Stimulated activated CD4-positive, alpha-beta T cell treated with anti-CD3 and anti-CD28 coated beads, Interleukin-2, amount 100 ng/mL, for 4 hours (primary cell): ENCODE measurements at places on chromosomes 12 and 14.

DNA sequence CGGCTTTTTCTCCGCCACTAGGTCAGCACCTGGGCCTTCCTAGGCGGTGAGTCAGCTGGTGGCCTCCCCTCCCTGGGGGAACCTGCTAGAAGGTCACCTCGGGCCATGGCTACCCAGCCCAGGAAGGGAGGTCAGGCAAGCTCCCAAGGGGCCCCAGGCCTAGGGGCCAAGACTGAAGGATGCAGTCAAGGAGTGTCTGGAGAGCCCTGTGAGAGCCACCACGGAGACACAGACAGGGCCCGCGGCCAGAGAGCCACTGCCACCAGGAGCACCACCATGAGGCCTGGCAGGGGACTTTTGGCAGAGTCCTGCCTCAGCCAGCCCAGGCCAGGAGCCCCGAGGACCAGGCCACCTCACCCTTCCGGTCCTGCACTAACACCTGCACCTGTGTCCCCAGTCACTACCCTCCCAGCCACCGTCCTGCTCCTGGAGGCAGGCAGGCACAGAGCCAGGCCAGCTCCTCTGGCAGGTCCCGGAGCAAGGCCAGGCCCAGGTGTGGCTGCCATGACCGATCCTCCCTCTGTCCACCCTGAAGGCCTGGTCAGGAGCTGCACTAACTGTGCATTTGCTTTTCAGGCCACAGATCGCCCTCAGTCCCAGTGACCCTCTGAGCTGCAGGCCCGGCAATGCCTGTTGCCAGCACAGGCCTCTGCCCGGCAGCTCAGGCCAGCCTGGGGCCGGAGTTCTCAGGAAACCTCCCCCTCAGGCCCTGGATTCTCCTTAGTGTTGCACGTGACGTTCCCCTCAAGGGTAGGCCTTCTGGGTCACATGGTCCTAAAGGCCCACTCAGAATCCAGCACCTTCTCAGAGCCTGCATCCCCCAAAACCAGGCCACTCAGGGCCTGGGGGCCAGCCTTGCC lies 6.9 kb downstream of the PHETA1 start:
- no peak for DNase-seq

DNA sequence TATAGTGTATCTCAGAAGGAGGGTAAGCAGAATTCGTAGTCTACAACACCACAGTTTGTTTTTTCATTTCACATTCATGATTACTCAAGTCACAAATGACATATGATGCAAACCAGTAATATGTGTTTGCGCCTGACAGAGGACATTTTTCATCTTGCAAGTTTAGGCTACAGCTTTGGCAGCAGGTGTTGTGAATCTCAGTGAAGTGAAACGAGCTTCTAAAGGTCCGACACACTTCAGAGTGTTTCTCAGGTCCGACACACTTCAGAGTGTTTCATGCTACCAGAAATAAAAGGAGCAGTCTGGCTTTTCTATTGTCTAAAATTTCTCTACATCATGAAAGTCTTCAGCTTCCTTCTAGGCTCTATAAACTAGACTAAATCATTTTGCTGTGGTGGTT lies 22.7 kb downstream of the CLEC14A start:
- DNase-seq = no peak

DNA sequence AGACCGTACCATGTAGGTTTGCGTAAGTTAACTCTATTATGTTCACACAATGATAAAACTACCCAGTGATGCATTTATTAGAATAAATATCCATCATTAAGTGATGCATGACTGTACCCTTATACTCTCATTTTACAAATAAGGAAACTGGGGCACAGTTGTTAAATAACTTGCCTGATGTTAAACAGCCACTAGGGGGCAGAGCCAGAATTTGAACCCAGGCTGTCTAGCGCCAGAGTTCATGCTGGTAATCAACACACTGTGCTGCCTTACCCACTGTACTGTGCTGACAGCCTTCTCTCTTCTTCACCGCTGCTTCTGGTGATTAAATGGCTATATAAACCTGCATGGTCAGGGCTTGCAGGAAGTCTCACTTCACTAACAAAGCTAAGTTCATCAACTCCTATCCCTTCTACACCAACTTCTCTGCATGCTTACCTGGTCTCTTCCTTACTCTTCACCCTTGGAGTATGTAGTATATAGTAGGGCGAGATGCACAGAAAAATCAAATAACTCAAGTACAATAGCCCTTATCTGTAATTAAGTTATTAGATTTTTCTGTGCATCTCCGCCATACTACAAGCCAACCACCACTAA lies 43.6 kb upstream of the APPL2 start:
- peak; percentile 9 for DNase-seq

DNA sequence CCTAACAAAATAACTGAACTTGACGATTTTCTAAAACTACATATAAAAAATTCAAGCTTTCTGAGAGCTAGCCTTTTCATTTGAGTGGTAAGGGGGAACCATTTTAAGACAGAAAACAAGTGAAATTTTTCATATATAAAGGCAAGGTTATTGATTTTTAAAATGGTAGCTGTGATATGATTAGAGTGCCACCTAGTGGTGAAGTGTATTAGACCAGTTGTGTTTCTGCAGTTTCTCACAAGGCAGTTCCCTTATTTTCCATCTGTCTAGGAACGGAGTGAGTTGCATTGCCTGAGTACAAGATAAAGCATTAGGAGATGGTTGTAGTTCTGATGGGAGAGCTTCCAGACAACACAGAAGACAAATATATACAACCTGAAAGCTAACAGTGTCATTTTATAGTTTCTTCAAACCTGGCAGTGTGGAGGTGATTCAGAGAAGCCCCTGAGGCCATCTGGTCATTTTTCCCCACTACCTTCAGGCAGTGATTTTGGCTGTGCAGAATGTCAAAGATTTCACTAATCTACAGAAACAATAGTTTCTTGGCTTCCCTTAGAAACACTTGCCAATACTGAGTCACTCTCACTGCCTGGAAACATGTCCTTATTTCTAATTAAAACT lies 180.8 kb downstream of the C12orf50 start:
- DNase-seq = no peak

- DNase-seq = no peak
Measured at GRCh38 chr12:53424626-53425514, 1.2 kb downstream of the AMHR2 start.

GRCh38 chr12:2051700-2052621 lies 826 bp upstream of the CACNA1C start:
- no peak for DNase-seq

- no peak for DNase-seq
Measured at GRCh38 chr12:56010111-56010570, 10.7 kb upstream of the IKZF4 start.

GRCh38 chr14:68341411-68342212 lies 451.3 kb downstream of the ZFP36L1 start:
- no peak for DNase-seq

- DNase-seq = no peak
Measured at GRCh38 chr12:27575762-27576118, 51.7 kb downstream of the PPFIBP1 start.

GRCh38 chr14:100839681-100840111 lies 13.8 kb downstream of the MEG3 start:
- DNase-seq = no peak

DNA sequence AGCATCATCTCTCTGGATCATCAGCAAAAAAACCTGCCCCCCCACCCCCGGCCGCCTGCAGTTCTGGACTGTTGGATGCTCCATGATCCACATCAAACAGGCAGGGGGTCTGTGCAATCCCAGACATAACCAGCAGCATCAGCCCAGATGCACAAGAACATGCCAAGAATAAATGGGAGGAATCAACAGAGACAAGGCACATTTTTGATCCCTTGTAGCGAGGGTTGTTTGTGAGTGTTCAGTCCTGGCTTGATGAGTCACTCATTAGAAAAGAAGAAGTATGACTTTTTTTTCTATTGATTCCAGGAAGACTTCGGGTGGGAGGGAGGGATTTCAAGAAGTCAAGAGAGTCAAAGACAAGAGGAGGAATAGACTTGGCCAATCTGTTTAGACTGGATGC lies 244.2 kb downstream of the KSR2 start:
- DNase-seq = no peak

DNA sequence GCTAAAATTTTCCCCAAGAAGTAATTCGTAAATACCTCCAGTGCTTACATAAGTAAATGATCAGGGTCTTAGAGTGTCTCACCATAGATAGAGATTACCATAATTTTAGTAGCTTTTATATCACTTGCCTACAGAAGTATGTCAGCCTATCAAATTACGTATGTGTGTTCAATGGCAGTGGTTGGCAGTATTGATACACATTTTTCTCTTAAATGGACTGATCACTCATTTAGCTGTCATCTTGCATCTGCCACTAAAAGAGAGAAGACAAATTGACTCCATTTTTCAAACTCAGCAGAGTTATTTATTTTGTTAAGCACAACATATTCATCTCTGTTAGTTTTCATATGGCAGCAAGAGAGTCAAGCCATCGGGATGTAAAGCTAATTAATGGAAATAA lies 413.1 kb upstream of the CLEC14A start:
- no peak for DNase-seq

GRCh38 chr12:126617312-126617711 lies 1552.1 kb downstream of the AACS start:
- DNase-seq = no peak

- DNase-seq = no peak
Measured at GRCh38 chr14:54815016-54815415, 87.6 kb downstream of the GCH1 start.

DNA sequence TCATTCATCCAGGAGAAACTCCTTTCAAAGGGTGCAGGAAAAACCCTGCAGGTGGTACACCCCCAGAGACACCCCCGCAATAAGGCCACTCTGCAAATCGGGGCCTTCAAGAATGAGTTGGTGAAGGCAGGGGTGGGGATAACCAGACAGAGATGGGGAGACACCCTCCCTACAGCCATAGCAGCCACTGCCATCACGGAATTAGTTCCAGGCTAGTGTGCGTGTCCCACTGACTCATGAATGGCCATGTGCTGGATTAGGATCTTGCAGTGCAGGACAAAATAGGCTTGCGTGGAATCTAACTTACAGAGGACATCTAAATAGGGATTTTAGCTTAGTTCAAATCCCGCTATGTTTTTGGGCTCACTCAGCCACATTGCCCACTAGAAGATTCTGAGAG lies 37.8 kb downstream of the SPRING1 start:
- DNase-seq = no peak

DNA sequence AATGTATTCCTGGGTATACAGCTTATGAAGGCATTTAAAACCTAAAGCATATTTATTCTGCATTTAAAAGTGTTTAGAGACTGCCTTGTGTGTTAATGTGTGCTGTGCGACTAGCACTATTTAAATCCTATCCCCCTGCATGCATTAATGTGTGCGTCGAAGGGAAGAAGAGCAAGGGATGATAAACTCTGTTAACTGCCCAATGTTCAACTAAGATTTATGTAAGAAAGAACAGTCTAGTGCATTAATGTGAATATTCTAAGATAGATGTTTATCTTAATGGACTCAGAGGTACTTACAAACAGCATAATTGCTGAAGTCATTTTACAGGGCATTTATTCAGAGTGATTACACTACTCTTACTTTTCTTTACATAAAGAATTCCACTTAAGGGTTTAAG lies 424.8 kb downstream of the DIO2 start:
- no peak for DNase-seq

DNA sequence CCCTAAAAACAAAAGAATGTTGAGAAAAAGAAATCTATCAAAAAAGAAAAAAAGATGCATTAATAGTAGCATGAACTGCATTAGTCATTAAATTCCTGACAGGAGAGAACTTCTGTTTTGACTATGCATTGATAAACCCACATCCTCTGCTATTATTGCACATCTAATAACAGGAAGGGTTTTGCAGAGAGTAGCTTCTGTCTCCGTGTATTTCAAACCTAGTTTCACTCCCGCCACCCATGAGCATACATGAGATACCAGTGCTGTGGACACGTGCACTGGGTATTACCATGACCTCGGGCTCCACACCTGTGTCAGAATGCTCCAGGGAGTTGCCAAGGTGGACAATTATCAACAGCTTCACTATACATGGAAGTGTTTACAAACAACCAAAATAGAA lies 449.1 kb upstream of the SOX5 start:
- DNase-seq = no peak

DNA sequence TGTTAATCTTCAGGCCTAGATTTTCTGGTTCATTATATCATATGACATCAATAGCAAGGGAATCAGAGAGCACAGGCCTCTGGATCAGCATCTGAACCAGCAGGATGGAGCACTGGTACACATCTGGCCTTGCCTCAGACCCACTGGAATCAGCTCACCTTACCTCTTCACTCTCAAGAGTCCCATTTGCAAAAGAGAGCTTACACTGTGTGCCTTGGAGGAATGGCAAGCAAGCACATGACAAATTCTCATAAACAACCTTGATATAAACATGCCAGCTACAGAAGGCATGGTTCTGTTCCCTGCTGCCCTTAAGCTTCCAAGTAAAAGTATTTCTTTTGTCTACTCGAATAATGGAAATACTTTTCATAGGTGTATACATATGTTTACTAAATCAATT lies 128.6 kb upstream of the CPM start:
- no peak for DNase-seq

DNA sequence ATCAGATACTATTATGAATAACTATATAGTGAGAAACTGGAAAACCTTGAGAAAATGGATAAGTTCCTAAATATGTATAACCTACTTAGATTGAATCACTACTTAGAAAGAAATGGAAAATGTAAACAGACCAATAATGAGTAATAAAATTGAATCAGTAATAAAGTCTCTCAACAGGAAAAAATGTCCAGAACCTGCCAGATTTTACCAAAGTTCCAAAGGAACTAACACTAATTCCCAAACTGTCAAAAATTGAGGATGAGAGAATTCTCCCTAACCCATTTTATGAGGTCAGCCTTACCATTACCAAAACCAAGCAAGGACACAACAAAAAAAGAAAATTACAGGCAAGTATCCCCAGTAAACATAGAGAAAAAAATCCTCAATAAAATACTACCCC lies 272.0 kb downstream of the RPAP3 start:
- DNase-seq = no peak

GRCh38 chr14:104869669-104870367 lies 4.8 kb downstream of the CEP170B start:
- DNase-seq = no peak

DNA sequence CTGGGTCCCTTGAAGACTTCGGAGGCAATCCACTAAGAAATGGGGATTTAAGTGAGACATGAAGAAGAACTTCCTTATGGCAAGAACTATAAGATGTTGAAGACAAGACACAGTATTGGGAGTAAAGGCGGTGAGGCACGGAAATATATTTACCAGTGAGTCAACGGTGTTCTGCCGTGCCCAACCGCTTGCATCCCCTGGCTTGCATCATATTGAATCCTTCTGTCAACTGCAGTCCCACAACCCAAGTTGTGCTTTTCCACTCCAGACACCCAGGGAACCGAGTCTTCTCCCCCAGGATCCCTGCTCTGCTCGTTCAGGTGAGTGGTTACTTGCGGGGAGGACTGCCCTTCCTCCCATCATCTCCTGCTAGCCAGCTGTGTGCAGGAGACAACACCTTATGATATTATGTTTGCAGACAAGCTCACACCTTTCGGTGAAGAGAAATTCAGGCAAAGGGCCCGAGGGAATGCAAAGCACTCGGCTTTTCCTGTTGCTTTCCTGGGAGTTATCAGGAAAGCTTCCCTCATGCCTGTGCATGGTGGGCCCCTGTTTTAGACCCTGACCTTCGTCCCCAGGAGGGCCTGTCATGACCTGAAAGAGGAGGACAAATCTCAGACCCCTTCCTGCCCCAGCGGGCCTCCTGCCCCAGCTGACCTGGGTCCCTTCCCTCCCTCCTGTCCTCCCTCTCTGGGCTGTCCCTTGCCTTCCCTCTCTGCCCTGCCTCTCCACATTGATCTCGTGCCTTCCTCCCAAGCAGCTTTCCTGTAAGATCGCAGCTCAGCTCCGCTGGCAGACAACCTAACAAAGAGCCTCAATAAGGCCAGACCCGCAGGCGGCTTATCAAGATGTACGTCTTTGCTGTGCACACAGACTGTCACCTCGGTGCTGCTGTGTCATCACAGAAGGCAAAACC lies 4.3 kb upstream of the LRTM2 start:
- no peak for DNase-seq
